ENCODE measurements at places on chromosomes 2 and 18.

DNA sequence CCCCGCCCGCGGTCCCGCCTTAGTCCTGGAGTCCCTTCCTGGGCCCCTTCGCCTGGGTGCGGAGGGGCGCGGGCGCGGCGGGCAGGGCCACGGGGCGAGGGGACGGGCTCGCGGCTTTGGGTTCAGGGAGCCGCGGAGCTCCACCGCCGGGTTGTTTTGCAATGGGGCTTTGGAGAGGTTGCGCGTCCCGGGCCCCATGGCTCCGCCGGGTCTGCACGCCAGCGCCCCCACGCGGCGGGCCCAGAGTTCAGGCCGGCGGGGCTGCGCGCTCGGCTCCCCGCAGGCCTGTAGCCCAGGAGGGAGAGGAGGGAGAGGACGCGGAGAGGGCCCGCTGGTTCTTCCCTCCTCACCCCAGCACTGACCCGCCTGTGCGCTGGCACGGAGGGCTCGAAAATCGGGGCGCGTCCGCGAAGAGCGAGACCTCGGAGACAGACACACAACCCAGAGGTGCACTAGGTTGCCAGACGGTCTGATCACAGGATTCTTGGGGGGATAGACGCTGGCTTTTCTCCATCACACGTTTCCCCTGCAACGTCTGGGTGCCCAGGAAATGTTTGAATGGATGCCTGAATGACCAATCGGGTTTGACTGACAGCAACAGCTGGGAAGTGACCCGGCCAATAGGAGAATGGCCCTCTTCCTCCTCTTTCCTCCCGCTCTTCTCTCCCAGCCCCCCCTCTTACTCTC lies 4.9 kb upstream of the SIX2 start:
- no peak for DNase-seq

DNA sequence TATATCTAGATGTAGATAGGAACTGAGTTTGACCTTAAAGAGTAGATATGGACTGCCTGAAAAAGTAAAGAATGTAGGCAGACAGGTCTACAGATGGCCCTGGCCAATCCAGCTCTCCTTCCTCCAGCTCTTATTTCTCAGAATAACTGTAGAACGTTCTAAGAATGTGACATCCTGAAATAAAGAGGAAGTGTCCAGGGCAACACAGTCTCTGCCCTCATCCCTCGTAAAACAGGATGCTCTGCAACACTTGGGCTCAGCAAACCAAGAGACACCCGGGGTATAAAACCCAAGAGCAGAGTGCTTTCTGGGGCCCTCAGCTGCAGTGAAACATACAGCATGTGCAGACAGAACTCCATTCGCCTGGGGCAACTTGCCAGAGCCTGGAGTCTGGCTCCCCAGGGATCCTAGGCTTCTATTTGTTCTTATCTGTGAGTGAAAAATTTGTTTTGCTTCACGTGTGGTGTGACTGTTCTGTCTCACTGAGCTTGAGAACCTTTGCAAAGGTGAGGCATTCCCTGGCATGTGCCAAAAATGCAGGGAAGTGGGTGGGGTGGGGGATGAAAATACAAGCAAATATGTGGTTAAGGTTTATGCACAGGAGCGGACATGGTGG lies 401.0 kb downstream of the SETBP1 start:
- DNase-seq, result no peak

GRCh38 chr2:180158961-180159360 lies 151.9 kb upstream of the CWC22 start:
- DNase-seq, result no peak

DNA sequence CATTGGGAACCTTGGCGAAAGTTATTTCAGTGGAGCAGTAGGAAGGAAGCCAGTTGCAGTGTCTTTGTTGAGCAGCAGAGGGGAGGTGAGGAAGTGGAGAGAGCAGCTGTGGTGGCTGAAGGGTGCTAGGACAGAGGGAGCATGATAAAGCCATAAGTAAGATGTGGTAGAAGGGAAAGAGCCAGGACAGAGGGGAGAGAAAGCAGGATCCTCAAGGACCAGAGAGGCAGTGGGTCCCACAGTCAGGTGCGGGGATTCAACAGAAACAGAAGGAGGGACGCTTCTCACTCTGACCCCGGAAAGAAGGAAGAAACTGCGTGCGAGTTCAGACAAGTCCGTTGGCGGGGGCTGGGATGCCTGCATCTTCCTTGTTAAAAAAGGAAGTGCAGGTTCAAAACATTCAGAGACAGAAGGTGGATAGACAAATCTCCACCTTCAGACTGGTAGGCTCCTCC lies at the start of gene CXCR2:
Gene CXCR2 (plus strand): TSS at position 403 of the 455 bp plus-strand sequence. CDS start 8,774 bp downstream, outside the sequence.
- DNase-seq, result no peak

DNA sequence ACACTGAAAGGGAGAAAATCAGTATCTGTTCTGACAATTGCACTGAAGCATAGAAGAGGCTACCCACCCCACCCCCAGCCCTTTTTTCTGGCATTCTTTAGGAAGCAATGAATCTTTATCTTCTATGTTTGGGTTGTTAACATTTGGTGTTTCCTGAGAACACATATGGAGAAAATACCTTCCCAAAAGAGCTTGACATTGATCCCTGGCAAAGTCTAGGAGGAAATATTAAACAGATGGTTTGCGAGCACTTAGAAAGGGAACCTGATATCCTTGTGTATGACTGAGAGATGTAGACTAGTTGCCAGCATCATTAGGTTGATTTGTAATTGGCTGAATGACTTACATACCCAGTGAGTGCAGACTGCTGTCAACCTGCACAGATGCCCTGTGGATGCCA lies 42.9 kb downstream of the DOK1 start:
- no peak for DNase-seq

DNA sequence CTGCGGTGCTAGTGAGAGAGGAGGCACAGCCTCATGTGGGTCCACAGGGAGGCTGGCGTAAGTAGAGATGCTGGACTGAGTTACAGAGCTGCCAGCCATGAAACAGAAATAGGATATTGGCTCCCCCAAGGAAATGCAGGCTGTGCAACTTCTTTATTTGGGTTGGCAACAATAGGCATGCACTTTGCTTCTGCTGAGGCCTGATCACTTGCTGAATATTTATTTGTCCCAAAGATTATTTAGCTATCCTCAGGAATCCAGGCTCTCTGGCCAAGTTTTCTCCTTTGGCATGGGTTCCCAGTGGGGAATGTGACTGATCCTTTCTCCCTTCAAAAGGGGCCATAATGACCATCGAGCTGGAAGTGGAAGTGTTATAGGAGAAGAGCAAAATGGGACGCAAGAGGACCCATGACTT lies 60.0 kb downstream of the MAPK4 start:
- DNase-seq, result no peak

DNA sequence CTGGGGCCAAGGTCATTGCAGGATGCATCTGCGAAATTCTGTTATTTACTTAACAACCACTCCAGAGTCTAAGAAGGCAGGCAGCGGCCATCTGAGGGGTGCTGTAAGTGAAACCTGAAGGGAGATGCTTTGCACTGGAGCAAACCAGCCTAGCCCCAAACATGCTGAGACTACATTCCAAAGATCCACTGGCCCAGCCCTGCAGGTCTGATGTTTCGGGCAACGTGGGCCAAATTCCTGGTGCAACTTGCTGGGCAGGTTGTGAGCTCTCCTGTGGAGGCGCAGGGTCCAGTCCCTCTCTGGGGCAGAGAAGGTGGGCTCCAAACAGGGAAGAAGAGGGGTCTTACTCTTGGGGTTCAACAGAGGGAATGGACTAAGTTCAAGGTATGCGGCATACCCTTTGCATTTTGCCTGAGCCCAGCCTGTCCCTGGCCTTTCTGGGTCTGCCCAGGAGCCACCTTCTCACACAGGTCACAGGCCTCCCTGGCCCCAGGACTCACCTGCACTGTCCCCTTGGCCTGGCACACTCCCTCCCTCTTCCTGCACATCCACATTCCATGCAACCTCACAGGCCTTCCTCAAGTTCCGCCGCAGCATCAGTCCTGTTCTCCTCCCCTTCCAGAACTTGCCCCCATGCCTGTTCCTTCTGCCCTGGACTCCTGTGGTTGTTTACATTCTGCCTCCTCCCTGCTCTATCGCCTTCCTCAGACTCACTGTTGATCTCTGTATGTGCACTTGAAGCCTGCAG lies 5.1 kb upstream of the MAL start:
- no peak for DNase-seq

- DNase-seq, result no peak
Observed at GRCh38 chr2:174445248-174445647, 41.6 kb downstream of the GPR155 start.

GRCh38 chr2:240999873-241000541 lies 1.6 kb downstream of the SNED1 start:
- DNase-seq, result no peak

GRCh38 chr18:77300579-77300978 lies 50.9 kb downstream of the GALR1 start:
- DNase-seq, result no peak

DNA sequence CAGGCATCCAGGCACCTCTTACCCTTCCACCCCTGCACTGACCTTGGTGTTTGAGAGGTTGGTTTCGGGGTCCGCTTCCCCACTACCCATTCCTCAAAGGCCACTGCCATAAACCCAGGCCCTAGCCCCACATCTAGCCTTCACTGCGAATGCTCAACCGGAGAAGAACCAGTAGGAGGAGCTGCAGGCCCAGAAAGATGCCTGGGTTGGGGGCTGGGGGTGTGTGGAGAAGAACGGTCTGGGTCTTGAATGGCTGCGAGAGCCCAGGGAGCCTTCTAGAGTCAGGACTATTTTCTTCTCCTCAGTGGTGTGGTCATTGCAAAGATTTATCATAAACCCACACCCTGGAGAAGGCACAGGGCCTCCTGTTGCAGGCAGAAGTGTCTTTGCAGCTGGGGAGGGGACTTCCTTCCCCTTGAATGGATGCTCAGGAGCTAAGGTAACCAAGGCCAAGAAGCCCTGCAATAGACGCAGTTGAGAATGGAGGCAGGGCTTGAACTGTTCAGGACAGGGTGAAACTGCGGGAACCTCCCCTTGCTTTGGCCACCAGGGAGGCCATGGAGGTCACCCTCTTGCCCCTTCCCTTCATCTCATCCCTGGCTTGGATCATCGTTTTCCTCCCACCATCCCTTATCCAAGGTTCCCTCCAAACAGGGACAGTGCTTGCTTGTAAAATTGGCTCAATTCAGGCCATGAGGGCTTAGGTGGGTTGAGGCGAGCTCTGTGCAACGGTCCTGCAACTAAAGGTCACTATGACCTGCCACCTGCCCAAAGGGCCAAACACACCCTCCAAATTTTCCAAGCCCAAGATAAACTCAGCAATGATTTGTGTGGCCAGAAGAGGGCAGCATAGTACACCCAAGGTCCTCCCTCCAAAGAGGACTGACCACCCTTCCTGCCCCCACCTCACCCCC lies 20.9 kb downstream of the THNSL2 start:
- DNase-seq, result no peak

DNA sequence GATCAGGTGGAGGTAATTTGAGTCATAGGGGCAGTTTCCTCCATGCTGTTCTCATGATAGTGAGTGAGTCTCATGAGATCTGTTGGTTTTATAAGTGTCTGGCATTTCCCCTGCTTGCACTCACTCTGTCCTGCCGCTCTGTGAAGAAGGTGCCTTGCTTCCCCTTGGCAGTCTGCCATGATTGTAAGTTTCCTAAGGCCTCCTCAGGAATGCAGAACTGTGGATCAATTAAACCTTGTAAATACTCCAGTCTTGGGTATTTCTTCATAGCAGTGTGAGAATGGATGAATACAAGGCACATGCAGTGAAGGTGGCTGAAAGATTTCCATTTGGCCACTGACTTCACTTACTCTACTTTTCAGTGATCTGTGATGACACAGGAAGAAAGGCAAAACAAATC lies 133.7 kb downstream of the SH3BP4 start:
- no peak for DNase-seq

DNA sequence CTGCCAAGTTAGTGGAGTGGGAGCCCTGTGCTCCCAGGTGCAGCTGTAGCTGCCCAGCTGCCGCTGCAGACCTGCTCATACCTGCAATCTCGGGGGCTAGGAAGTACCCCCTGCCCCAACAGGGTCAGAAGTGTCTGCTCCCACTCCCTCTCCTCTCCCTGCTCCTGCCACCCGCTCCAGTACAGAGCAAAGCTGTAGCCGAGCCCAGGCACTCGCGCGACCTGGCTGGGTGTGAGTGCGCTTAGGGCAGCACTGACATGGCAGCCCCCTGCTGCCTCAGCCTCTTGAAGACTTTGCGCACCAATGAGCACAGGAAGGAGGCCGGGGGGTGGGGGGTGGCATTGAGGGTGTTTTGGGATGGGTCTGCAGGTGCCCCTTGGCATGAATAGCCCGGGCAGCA lies 1951.4 kb downstream of the SUCLG1 start:
- DNase-seq, result no peak

- no peak for DNase-seq
Observed at GRCh38 chr2:167215595-167215994, 327.3 kb downstream of the XIRP2 start.

- DNase-seq, result no peak
Observed at GRCh38 chr18:28045880-28046279, 131.1 kb downstream of the CDH2 start.

- DNase-seq, result no peak
Observed at GRCh38 chr2:147331790-147332419, 512.9 kb upstream of the ACVR2A start.

- DNase-seq, result no peak
Observed at GRCh38 chr2:1829796-1830195, 85.5 kb upstream of the PXDN start.

DNA sequence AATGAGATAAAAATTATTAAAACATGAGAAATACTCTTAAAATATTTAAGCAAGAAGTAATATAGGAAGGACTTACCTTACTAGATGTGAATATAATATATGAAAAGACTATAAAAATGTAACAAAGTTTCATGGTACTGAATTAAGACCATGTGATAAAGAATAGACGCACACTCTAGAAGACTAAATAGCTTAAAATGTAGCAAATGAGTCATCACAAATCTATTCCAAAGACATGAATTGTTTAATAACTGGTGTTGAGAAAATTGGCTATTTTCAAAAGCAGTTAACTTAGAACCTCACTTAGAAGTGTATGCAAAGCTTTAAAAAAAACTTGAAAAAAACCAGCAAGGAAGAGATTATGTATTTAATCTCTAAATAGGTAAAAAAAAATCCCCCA lies 64.1 kb downstream of the POLE4 start:
- no peak for DNase-seq

GRCh38 chr2:217223222-217223930 lies 363.5 kb upstream of the TNP1 start:
- no peak for DNase-seq

DNA sequence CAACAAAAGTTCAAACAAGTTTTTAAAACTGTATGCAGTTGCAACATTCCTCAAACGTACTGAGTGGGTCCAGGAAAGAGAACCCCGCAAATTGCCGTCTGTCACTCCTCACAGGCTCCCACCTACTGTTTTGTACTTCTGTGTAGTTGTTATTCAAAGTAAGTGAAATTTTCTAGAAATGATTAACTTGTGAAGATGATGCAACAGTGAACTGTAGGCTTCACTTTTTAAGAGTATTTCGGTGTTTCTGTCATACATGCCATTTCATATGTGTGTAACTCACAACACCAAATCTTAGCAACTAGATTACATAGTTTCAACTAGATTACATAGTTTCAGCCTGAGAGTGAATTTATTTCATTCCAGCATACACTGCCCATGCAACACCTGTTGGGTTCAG lies 226.0 kb upstream of the TANK start:
- DNase-seq, result no peak

DNA sequence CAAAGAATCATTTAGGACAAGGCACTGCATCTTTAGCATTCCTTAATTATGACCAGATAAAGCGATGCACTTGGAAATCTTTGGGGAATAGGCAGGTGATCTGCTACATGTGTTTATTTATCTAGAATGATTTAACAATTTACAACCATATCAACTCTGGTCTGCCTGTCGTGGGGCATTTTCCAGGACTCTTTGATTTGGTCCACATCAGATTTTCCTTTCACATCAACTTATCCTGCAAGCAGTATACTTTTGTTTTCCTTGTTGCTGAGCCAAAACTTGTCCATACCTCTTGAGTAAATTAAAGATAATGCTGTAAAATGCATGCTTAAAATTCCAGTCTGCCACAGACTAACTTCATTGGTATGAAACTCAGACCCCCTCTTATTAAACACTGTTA lies 312.4 kb upstream of the TCF4 start:
- DNase-seq, result no peak

Data from omental fat pad (tissue), 4 donors.